ENCODE measurements at places on chromosomes 2 and 18. TPM values are rescaled to one million over a fixed set of nuclear protein-coding genes. Genes with fewer than 3 reads are reported as not detected.

DNA sequence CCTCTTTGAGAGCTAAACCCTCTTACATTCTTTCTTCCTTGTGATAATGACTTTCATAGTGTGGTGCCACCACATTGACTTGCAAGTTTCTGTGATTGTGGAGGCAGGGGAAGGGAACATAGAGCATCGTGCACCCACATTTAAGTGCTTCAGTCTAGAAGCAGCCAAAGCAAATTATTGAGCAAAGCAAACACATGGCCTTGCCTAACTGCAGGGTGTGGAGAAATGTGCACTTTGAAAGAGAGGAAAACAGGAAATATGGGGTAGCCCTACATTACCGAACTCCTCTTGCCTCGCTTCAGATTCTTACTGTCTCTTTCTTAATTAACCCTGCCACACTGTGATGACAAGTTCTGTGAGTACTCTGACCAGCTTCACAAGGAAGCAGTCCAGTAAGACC, 814.6 kb downstream of the SLC4A3 start:
- no peaks in the 10 kb centered on the region for H3K4me1 ChIP-seq
- H3K36me3 ChIP-seq, result no peaks in the 10 kb centered on the region
- H3K27me3 ChIP-seq, result no peaks in the 10 kb centered on the region
- DNase-seq, result no peak
- no peak overlapping the region for H3K4me3 ChIP-seq
- no peak overlapping the region for H3K27ac ChIP-seq

The CFLAR gene
- total RNA-seq, result 415 TPM

DNA sequence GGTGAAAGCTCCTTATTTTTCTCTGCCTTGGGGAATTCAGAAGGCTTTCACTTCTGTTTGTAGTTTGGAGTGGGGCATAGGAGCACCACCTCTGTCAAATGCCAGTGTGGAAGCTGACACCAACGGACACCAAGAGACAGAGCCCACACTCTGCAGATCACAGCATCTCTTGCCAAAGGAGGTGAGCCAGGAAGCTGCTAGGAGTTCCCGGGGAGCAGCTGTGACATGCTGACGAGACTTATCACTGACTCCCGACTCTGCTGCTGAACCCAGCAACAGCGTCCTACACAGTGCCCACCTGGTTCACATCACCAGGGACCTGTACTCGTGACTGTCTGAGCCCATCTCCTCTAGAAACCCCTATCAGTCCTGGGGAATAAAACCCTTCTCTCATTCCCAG, 8.1 kb downstream of the TEX51 start:
- no peak overlapping the region for H3K4me3 ChIP-seq
- DNase-seq, result no peak
- no peaks in the 10 kb centered on the region for H3K36me3 ChIP-seq
- no peaks in the 10 kb centered on the region for H3K4me1 ChIP-seq
- no peak overlapping the region for H3K27ac ChIP-seq

- H3K27ac ChIP-seq, result no peak overlapping the region
- H3K27me3 ChIP-seq, result no peaks in the 10 kb centered on the region
- no peaks in the 10 kb centered on the region for H3K4me1 ChIP-seq
- H3K36me3 ChIP-seq, result no peaks in the 10 kb centered on the region
- H3K4me3 ChIP-seq, result no peak overlapping the region
These were observed 459.7 kb downstream of the CDH2 start for GRCh38 chr18:27717250-27717649.

GRCh38 chr2:32108111-32108510, 44.8 kb downstream of the SPAST start:
- H3K36me3 ChIP-seq, result peaks cover 41% of the 10 kb centered on the region
- H3K4me3 ChIP-seq, result no peak overlapping the region
- DNase-seq, result no peak
- no peaks in the 10 kb centered on the region for H3K4me1 ChIP-seq

GRCh38 chr2:207254591-207255464, 89.1 kb upstream of the KLF7 start:
- DNase-seq, result no peak
- H3K36me3 ChIP-seq, result no peaks in the 10 kb centered on the region
- no peak overlapping the region for H3K4me3 ChIP-seq
- H3K4me1 ChIP-seq, result peaks cover 17% of the 10 kb centered on the region
- peaks cover 5% of the 10 kb centered on the region for H3K27me3 ChIP-seq

Measured in activated CD4-positive, alpha-beta T cell treated with anti-CD3 and anti-CD28 coated beads, Interleukin-2, amount 10 ng/mL, durations not matched to agents 24 days and 14 days (primary cell).